Amniotic stem cell (primary cell): ENCODE measurements at places on chromosomes 7 and 10.

GRCh38 chr10:114499630-114500190 lies 95.4 kb upstream of the AFAP1L2 start:
- DNase-seq = no peak

DNA sequence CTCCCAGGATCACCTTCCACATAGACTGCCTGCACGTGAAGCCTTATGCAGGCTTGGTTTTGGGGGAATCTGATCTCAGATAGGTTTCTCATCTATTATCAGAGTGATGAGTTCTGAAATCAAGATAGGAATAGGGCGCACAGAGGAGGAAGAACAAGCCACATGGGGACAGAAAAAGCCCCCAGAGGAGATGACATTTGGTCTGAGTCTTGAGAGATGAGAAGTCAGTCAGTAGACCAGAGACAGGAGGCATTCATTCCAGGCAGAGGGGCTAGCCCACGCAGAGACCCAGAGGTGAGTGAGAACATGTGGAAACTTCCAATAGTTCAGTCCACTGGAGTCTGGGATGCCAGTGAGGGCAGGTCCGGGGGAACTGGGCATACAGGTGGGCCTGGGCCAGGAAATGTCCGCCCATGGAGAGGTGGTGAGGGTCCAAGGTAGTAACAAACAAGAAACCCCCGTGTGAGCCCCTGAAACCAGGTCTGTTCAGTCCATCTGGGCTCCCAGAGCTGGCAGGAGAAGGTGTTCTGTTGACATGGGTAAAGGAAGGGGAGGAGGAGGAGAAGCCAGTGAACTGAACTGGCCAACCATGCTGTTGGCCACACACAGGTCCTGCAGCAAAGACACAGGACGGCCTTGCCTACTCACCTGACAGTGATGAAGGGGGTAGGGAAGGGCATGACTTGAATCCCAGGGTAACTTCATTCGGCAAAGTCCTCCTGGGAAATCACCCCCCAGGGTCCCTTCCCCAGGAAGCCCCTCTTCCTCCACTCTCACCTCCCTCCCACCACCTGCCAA lies 69.3 kb upstream of the SMNDC1 start:
- DNase-seq = no peak

GRCh38 chr7:30470163-30470770 lies 8.3 kb downstream of the NOD1 start:
- DNase-seq = no peak

- DNase-seq = no peak
These were observed 8.0 kb upstream of the MBL2 start for GRCh38 chr10:52780391-52781155.

DNA sequence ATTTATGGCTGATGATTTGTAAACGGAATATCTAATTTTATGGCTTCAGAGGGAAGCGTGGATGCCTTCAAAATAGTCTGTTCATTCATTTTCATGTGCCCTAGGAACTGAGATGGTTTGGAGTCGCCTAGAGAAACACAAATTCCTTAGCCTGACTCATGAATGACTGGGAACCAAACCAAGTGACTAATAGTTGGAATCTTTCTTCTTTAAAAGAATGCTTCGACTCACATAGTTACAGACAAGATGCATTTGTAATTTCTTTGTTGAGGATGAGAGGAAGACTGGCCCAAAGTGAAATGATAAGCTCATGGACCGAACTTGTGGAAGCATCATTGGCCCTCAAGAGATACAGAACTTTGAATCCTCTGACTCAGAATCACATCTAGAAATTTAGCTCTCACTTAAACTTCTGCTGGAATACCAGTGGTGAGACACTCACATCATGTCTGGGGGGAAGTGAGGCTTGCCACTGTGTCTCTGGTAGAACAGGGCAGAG lies 1107.2 kb downstream of the NRG3 start:
- peak; percentile 73 for DNase-seq

- no peak for DNase-seq
These were observed 9.4 kb downstream of the PDK4 start for GRCh38 chr7:95586951-95587301.

- DNase-seq = no peak
These were observed 88.6 kb downstream of the USP6NL start for GRCh38 chr10:11522821-11523245.

GRCh38 chr10:119431034-119431772 lies 111.3 kb downstream of the RGS10 start:
- no peak for DNase-seq

DNA sequence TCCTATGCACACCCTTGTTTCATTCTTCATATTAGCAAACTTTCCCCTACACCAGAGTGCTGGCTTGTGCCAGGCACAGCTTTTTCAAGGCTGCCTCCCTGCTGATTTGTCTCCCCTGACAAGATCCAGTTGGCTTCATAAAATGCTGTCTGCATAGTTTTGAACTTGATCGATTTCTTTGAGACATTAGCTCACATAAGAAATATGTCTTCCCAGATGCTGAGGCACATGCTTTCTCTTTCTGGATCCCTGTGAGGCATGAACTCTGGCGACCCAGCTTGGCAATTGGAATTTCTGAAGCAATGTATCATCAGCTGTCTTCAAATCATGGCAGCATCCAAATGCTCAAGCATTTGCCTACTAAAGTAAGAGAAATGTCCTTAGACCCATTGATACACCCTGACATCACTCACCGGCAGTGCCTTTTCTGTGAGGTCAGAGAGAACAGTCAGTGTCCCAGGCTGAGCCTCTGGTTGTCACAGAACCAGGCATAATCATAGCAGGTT lies 616.4 kb upstream of the GHITM start:
- DNase-seq = peak; percentile 46

- DNase-seq = no peak
These were observed 211.0 kb downstream of the NEBL start for GRCh38 chr10:20686015-20686635.

GRCh38 chr10:101506829-101507661 lies 81.0 kb downstream of the POLL start:
- no peak for DNase-seq

DNA sequence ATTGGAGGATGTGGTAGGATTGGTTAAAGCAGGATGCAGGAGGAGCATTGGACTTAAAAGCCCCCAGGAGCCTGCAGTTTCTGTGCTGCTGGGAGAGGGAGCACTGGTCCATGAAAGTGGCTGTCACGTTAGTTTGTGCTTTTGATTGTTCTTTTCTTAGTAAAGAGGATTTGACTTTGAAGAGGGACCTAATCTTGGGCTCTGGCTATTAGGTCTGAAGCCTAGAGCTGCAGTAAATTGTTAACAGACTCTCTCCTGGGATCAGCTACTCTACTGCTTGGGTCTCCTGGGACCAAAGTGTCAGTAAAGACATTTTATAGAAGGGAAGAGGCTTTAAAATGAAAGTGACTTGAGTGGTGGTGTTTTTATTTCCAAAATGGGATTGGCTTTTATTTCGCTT lies 3.7 kb downstream of the ZFYVE27 start:
- DNase-seq = no peak

DNA sequence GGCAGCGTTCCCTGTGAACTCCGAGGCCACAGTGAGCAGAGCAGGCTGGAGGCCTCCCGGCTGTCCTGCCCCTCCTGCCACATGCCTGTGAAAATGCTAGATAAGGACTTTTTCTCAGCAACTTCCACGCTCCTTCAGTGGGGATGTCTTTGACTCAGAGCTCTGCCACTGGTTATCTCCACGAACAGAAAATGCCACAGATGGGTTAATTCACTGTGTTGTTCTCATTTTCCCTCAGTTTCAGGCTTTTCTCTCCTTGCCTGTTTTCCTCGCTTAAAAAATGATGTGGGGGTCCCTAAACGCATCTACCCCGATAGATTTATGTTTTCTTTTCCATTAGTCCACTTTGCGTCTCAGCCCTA lies 51.3 kb downstream of the IKZF1 start:
- no peak for DNase-seq

GRCh38 chr7:12571691-12572090 lies 1.2 kb downstream of the SCIN start:
- no peak for DNase-seq

GRCh38 chr10:62534031-62534430 lies 159.9 kb downstream of the ZNF365 start:
- no peak for DNase-seq

- DNase-seq = no peak
These were observed 14.0 kb upstream of the BLNK start for GRCh38 chr10:96285331-96285752.

- no peak for DNase-seq
These were observed 103.1 kb upstream of the RHOBTB1 start for GRCh38 chr10:61047081-61047480.

DNA sequence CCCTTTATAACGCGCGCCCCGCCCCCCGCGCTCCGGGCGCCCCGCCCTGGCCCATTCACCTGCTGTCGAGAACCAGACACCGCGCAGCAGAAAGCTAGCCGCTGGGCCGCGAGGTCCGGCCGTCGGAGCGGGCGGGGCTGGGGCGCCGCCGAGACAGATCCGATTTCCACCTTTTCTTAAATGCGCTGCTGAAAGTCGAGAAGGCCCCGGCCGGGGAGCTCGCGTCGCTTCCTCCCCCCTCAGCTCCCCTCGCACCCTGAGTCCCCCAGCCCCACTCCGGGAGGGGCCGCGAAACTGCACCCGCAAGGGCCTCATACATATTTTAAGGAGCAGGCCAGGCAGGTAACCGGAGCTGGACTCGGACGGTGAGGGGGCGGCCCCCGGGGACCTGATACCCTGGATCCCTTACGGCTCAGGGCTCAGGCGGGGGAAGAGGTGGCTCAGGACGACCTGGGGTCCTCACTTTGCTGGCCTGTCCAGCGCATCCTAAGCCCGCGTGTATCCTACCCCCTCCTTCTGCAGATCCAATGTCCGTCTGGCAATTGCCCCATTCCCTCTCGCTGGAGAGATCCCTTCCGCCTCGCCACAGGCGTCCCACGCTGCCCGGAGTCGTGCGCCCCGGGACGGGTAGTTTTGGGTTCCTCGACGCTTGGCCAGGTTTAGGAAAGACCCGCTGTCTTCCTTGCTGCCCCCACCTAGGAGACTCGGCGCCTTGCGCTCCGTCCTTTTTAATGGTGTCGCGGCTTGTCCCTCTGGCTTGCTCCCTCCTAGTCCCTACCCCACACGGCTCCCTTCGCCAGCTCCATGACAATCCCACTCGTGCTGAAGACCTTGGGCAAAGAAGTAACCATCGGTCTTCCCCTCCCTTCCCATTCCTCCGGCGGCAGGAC lies 170.6 kb downstream of the UBE2H start:
- no peak for DNase-seq

DNA sequence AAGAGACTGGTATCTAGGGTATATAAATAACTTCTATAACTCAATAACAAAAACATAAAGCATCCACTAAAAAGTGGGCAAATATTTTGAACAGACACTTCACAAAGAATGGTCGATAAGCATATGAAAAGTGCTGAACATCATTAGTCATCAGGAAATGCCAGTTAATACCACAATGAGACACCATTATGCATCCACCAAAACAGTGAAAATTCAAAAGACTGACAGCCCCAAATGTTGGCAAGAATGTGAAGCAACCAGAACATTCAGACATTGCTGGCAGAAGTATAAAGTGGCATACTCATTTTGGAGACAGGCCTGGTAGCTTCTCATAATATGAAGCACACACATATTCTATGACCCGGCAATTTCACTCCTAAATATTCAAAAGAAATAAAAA lies 26.5 kb upstream of the GSAP start:
- DNase-seq = no peak

DNA sequence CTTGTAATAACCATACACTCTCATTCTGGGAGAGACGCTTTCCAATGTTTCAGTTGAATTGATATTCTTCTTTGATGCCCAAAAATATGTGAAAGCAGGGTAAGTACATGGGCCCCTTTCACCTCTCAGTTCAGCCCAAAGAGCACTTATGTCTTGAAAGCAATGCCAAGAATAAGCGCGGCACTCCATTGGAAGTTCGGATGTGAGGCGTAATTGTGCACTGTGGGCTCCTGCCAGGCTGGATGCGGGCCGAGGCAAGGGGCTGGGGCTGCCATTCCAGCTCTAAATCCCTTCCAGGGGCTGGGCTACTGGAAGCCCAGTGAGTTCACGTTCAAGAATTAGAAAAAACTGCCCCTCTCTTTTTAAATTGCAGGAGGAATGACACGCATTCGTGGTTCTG lies 113.8 kb downstream of the EBF3 start:
- DNase-seq = no peak

GRCh38 chr10:69629897-69630650 lies at the start of gene FAM241B:
FAM241B (plus strand) TSS chr10:69630247; CDS start chr10:69631744, 1,497 bp downstream.
- no peak for DNase-seq

- no peak for DNase-seq
These were observed 110.7 kb downstream of the WDR37 start for GRCh38 chr10:1166828-1167275.

GRCh38 chr7:14766747-14767146 lies 135.8 kb downstream of the DGKB start:
- peak; percentile 25 for DNase-seq

DNA sequence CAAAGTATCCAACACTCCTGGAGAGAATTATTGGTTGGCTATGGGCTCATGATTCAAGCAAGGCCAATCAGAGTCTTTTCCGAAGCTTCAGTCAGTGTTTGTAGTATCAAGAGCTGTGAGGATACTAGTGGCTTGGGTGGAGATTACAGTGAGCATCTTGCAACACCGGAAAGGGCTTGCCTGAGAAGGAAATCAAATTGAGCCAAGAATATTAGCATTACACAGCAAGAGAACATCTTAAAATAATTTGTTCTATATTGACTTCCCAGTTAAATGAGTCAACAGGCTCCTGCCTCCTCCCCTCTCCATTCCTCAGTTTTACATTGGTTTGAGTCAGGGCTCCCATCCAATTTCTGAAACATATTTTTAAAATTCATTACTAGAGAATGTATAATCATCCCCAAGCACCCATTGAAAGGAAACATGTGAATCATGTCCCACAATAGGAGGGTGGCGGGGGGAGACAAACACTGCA lies 127.4 kb downstream of the ELAPOR2 start:
- peak; percentile 85 for DNase-seq

GRCh38 chr10:113153493-113154102 lies 203.6 kb downstream of the TCF7L2 start:
- no peak for DNase-seq

- DNase-seq = no peak
These were observed 176.5 kb upstream of the ADO start for GRCh38 chr10:62627983-62628382.

DNA sequence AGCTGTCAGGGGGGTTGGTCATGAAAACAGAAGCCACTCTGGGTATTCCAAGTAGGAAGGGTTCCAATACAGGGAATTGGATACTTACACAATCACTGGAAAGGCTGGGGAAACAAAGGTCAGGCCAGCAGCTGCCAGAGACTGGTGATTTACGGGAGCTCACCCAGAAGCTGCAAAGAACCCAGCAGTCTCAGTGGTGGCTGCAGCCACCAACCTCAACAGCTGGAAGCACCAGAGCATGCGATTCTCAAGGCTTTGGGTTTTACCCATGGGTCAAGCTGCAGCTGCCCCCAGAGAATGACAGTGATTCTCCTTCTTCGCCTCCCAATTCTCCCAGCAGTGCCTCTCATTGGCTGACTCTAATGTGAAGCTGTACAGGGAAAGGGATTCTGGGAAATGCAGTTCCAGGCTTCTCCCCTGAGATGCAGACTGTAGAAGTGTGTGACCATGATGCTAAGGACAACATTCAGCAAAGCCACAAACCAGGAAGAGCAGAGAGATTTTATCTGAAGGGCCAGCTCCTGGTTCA lies 107.2 kb upstream of the TCF7L2 start:
- no peak for DNase-seq

DNA sequence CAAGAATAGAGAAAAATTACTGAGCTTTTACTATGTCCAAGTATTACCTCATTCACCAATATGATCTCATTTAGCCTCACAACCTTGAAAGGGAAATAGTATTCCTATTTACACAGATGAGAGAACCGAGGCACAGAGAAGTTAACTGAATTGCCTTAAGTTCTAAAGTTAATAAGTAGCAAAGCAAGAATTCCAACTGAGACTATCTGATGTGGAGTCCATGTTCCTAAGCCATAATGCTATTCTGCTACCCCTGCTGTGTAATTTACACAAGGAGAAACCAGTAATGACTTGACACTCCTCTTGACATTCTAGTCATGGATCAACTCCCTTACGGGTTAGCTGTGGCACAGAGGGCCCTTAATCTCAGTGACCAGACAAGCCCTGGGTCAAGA lies 60.7 kb downstream of the ABCB4 start:
- no peak for DNase-seq
